ENCODE measurements at places on chromosomes 16 and 17. TPM values are rescaled to one million over a fixed set of nuclear protein-coding genes. Genes with fewer than 3 reads are reported as not detected.

Gene CES3
- 2.7 TPM for total RNA-seq

Gene CHD9NB
- 1.1 TPM for total RNA-seq

Gene ZNF624
- total RNA-seq, result 11.2 TPM

Gene P4HB
- total RNA-seq, result 467 TPM

Gene ATP2A3
- total RNA-seq, result 54.0 TPM

Gene KRT36
- not detected for total RNA-seq

Gene HOXB1
- 0.96 TPM for total RNA-seq
